ENCODE measurements at places on chromosomes 6 and 20.

- DNase-seq: no peak
These were observed 32.3 kb upstream of the OVOL2 start for GRCh38 chr20:18090044-18090443.

DNA sequence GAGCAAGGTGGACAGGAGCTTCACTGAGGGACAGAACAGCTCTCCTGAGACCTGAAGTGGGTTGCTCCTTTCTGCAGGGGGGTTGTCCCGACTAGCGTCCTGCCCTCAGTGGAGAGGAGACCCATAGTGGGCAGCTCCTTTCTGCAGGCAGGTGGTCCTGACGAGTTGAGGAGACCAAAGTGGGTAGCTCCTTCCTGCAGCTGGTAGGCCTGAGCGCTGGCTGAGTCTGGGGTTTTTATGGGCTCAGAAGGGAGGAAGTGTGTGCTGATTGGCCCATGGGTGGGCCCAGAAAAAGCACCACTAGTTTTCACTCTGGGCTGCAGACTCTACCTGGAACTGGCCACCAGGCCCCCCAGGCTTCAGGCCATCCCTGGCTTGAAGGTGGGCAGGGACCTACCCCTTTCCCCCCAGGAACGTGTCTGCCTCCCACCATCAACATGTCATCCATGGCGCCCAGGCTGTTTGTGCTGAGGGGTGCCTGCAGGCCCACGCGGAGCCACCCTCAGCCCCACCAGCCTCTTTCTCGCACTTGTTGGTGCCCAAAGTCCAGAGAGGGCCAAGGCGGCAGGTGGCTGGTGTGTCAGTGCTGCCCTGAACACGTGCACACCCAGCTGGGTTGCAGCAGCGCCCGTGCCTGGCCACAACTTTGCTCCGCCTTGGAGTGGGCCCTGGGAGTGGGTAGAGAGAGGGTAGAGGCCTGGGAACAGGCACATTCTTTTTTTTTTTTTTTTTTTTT, 1.6 kb upstream of the DEK start:
- DNase-seq: no peak

DNA sequence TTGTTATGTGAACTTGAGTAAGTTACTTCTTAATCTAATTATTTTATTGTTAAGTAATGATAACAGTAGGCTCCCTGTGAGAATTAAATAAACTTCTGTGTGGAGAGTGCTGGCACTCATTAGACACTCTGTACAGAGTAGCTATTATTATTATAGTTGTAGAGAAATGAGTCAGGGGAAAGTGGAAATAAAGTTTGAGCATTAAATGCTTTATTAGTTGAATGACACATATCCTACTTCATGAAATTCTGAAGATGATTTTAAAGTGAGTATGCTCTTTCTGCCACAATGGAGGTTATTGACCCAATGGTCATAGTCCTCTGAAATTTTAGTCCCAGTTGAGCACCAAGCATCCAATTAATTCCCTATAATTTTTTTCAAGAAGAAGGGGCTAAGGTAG, 5.9 kb downstream of the ECI2 start:
- no peak for DNase-seq

- DNase-seq: no peak
These were observed 38.8 kb downstream of the ISM1 start for GRCh38 chr20:13259921-13260320.

DNA sequence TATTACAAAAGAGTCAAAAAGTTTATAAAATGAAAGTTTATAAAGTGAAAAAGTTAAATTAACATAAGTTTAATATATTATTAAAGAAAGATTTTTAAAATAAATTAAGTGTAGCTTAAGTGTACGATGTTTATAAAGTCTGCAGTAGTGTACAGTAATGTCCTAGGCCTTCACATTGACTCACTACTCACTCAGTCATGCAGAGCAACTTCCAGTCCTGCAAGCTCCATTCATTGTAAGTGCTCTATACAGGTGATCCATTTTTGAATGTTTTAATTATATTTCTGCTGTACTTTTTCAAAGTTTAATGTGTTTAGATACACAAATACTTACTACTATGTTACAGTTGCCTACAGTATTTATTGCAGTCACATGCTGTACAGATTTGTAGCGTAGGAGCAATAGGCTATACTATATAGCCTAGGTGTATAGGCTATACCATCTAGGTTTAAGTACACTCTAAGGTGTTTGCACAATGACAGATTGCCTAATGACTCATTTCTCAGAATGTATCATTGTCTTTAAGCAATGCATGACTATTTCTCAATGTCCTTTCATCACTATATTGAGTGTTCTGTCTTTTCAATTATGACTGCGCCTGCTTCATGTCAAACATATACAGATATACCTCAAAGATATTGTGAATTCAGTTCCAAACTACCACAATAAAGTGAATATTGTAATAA, 1110.3 kb upstream of the MAP3K7 start:
- no peak for DNase-seq

DNA sequence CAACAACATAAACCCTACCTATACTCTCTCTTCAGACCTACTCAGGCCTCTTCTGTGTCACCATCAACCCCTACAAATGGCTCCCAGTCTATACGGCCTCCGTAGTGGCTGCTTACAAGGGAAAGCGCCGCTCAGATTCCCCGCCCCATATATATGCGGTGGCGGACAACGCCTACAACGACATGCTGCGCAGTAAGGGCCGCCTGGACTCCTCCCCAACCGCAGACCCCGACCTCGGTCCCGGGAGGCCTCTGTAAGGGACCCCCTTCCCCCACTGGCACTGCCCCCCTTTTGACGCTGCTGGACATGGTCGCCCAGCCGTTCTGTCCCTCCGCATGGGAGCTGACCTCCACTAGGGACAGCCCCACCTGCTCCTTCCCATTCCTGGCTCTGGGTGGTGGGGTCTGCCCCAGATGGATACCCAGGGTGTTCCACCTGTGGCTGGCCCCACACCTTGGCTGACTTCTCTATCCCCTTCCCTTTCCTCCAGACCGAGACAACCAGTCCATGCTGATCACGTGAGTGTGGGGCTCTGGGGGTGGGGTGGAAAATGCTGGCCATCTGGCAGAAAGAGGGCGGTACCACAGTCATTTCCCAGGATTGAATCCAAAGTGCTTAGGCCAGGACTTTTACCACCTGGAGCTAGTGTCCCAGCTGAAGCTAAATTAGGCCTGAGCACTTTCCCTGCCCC, 25.0 kb downstream of the MYH7B start:
- no peak for DNase-seq

- DNase-seq: no peak
These were observed 71.0 kb upstream of the MRAP2 start for GRCh38 chr6:83962582-83962981.

DNA sequence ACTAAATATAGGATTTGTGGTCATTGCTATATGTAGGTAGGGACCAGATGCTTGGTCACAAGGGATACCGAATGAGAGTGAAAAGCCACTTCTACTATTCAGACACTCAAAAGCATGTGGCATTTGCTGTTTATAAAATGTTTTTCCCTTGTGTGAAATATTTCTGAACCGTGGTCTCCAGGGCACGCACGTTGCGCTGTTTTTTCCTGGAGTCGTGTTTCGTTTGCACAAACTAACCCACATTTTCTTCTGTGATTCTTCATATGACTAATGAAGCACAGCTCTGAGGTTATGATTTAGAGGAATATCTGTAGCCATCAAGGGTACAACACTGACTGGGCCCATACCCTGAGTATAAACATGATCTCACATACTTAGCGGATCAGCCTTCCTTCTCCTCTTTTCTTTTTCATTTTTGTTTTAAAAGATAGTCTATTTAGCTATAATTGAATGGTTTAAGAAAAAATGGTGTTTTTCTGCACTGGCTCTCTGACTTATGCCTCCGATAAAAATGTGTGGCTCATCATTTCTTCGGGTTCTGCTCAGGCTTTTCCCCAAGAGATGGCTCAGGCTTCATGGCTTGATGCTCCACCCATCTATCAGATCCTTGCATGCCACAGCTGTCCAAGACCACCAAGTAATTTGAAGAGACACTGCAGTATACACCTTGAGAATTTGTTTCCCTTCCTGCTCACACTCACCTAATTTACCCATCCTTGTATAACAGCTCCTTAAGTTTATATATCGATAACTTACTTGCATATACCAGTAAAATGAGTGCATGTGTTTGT, 59.9 kb upstream of the HBS1L start:
- DNase-seq: no peak
